ENCODE measurements at places on chromosomes 5 and 9.

DNA sequence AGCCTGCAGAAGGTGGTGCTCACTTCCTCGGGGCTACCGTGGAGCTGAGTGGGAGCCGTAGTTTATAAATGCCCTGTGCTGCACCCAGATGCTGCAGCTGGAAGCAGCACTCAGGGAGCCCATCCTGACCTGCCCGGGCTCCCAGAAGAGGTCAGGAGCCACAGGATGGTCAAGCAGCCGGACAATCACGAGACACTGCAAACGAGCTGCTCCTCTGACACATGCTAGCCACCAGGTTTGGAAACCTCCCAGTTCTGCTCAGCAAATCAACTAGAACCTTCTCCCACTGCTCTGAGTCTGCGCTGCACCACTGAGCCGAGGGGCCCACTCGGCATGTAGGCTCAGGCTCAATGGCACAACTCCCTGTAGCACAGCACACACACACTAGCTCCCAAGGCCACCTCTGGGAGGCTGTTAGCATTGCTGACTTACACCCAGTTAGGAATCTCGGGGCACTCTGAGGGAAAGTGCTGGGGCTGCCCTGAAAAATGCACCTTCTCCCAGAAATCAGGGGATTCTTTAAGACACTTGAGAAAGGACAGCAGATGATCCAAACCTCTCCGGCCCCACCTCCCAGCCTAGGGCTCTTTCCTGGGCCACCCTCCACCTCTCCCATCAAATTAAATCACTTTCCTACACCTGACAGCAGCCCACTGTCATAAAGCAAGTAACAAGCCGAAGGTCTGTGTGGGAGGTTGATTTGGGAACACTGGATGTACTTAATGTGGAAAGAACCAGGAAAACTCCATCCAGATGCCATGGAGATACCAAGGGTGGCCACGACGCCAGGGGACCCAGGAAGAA lies 59.1 kb downstream of the PSMB7 start:
- DNase-seq = no peak

DNA sequence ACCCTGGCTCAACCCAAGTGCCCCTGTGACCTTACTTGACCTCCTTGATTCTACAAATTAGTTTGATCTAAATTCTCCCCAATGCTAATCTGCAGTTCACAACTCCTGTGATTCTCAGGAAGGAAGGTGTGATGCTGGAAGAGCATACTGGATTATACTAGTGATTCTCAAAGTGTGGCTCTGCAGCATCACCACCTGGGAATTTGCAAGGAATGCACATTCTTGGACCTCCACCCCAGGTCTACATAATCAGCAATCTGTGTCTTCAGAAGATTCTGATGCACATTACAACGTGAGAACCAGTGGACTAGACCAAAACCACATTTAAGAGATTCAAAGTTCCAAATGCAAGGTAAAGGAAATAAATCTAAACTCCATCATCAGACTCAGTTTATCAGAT lies 198.6 kb downstream of the AGTPBP1 start:
- no peak for DNase-seq

DNA sequence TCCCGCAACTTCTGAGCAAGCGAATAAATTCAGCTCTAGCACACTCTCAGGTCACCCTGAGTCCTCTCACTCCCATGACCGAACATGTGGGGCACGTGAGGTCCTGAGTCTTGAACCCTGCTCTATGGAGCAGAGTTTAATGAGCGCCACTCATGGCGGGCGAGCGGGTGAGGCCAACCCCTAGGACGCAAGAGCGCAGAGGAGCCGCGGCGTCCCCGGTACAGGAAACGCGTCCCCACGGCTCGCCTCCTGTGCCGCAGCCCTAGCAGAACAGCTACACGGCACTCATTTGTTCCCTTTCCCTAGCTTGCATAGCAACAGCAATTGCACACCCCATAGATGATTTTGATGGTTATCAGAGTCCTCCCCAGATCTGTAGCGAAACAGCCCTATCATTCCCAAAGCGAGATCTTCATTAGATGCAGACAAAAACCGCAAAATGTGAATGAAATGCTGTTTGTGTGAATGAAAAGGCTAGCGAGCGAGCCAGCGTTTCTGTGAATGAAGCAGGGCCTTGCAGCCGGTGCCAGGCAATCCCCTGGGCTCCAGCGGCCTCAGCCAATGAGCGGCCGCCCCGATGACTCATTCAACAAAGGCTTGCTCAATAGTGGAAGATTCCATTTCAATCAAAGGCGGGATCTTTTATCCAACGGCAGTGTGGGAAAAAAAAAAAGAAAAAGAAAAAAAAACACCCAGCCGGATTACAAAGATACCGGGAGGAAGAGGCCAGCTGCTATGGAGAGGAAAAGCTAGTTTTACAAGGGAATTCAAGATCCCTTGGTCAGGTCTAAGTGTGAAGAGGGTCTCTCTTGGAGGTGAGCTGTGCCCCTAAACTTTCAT lies 1.5 kb upstream of the SHC3 start:
- peak; percentile 95 for DNase-seq

DNA sequence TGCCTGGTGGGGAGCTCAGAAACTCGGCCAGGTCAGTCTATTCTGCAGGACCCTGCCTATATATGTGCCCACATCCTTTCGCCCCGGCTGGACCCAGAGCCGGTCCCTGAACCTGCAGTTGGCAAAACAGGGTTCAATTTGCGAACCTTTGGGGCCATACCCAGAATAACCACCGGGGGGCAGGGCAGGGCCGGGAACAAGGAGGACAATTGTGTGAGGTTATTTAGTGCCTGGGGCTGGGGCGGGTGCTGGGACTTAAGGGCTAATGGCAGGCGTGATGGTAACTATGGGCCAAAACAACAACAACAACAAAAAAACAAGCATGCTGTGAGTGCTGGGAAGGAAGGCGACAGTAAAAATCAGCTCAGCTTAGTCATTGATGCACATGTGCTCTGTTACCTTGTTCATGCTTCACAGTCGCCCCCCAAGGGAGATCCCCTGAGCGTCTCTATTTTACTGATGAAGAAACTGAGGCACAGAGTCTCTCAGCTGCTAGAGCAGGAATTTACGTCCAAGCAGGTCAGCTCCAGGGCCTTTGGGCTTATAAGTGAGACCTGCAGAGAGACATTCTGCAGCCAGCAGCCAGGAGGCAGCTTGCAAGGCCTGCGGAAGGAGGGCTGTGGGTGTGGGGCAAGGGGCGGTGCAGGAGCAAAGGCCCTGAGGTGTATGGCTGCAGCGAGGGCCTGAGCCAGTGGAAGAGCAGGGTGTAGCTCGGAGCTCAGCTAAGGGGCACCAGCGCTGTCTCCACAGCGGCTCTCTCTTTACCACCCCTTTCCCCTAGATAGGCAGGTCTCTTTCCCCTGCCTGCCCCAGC lies 106.0 kb downstream of the PHF2 start:
- peak; percentile 70 for DNase-seq
